Muscle of leg (tissue), 16 donors: ENCODE measurements at places on chromosomes 1 and 21. TPM values are rescaled to one million over a fixed set of nuclear protein-coding genes. Genes with fewer than 3 reads are reported as not detected.

Gene OR2L13
- not detected for total RNA-seq

Gene HES3
- not detected for total RNA-seq

Gene GPR161
- total RNA-seq: 9.8 TPM

Gene SIM2
- 4.7 TPM for total RNA-seq

Gene CFAP74
- not detected for total RNA-seq

Gene KCNN3
- total RNA-seq: 5.1 TPM

Gene FCGR3A
- total RNA-seq: 0.66 TPM

Gene ERO1B
- 2.0 TPM for total RNA-seq

Gene KIF21B
- 0.58 TPM for total RNA-seq

Gene LRRN2
- 2.7 TPM for total RNA-seq

Gene KCNJ15
- total RNA-seq: 0.27 TPM

Gene F5
- 0.31 TPM for total RNA-seq

Gene CD53
- total RNA-seq: 8.2 TPM

Gene LCE1A
- not detected for total RNA-seq

Gene TNFRSF14
- total RNA-seq: 11.2 TPM

Gene RAP1A
- 19.6 TPM for total RNA-seq

Gene HTR6
- total RNA-seq: not detected

Gene PCSK9
- total RNA-seq: 3.1 TPM

Gene NR0B2
- total RNA-seq: not detected

Gene DDX59
- total RNA-seq: 19.5 TPM
